Activated CD8-positive, alpha-beta memory T cell treated with anti-CD3 and anti-CD28 coated beads for 1 hour (primary cell): ENCODE measurements at places on chromosomes 2 and 18.

- DNase-seq = no peak
Observed at GRCh38 chr2:56314371-56314770, 130.6 kb downstream of the CCDC85A start.

GRCh38 chr2:160207804-160208654, 8.0 kb upstream of the ITGB6 start:
- no peak for DNase-seq

DNA sequence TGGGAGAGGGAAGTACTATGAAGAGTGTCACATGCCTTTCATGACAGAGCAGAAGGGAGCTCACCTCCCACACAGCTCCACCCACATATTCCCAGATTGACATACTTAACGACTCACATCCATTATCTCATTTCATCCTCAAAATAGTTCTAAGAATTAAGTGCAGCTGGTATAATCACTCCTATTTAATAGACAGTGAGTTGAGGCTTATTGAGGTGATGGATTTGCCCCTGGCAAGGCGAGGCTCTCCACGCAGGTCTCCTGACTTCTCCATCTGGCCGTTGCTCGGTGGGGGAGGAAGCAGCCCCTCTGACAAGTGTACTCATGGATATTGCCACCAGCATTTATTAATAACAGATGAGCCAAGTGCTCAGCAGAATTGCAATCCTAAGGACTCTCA, 81.4 kb downstream of the TGOLN2 start:
- DNase-seq = no peak

- DNase-seq = no peak
Observed at GRCh38 chr2:74419345-74419744, 2.1 kb downstream of the C2orf81 start.

DNA sequence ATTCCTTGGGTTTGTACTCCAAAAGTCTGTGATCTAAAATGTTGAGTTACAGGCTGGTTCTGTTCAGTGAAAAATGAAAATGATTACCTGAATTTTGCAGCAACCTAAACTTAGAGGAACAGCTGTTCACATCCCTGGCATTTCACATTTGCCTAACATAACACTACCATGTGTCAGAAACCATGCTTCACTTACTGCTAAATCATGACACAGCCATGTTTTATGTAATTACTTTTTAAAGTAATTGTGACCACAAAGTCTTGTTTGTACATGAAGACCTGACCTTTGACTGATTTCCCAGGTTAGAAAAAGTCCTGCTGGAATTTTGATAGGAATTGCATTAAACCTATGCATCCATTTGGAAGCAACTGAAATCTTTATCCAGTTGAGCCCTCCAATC, 79.1 kb downstream of the FAM168B start:
- DNase-seq = no peak
